ENCODE measurements at places on chromosomes 5 and 9.

DNA sequence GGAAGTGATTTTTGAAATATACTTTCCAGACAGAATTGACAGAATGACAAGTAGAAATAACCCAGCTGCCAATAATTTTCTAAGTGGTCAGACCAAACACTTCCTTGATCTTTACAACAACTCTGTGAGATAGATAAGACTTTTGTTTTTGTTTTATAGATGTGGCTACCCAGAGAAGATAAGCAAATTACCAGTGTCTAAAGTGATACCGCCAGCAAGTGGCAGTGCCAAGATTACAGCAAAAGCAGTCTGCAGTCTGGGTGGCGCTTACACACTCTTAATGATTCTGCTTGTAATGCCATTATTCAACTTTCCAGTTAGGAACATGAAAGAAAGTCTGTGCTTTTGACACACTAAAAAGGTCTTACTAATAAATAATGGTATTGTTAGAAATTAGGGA is 92.1 kb downstream of the HCN1 start:
- DNase-seq, result no peak

DNA sequence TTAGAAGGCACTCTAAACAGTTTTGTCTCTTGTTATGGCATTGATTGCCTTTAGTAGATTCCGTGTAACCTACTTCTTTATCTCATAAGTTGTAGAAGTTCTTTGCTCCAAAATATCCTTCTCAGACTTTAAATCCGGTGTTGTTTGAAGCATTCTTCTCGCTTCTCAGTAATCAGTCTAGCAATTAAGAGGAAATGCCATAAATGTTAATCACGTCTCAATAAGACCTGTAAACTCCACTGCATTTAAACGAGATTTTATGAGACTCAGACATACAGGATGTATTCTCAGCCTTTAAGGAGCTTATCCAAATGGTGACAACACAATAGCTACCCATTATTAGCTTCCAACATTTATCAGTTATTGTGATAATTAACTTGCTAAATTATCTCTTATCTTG is 7.7 kb upstream of the C5 start:
- no peak for DNase-seq

DNA sequence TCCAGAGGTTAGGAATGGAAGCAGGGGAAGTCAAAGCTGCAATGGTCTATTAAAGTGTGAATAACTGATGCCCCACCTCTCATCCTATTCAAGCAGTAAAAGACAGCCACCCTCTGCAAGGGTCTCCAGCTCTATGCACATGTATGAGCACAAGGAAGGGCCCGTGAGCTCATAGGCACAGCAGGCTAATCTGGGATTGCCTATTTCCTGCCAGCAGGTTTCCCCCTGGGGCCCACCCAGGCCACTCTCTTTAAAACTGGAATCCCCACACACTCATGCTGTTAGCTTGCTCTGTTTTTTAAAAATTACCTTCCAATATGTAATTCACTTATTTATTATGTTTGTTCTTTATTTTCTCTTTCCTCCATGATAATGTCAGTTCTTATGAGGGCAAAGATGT is 48.7 kb upstream of the ZNF366 start:
- no peak for DNase-seq

GRCh38 chr9:121295662-121296191 is 27.8 kb downstream of the GSN start:
- DNase-seq, result peak; percentile 71

DNA sequence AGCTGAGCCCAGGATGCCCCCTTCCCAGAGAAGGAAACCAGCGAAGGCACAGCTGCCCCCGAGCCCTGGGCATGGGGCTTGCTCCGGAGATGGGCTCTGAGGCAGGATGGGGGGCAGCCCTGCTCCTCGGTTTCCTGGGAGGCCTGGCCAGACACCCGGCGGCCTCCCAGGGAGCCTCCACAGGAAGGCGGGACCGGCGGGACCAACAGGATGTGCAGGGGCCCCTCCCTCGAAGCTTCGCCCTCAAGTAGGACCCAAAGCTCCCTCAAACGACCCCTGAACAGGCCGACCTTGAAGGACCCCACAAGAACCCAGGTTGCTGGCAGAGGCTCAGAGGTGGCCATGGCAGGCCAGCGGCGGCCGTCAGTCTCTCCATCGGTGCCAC is 11.7 kb downstream of the EXD3 start:
- DNase-seq, result no peak

- no peak for DNase-seq
These were observed 1.9 kb upstream of the SNX18 start for GRCh38 chr5:54515634-54516033.

- DNase-seq, result no peak
These were observed 8.8 kb downstream of the TENT2 start for GRCh38 chr5:79621056-79621455.

GRCh38 chr5:39058178-39058921 is 15.8 kb downstream of the RICTOR start:
- no peak for DNase-seq

- no peak for DNase-seq
These were observed 112.9 kb downstream of the MTX3 start for GRCh38 chr5:79878136-79878679.

DNA sequence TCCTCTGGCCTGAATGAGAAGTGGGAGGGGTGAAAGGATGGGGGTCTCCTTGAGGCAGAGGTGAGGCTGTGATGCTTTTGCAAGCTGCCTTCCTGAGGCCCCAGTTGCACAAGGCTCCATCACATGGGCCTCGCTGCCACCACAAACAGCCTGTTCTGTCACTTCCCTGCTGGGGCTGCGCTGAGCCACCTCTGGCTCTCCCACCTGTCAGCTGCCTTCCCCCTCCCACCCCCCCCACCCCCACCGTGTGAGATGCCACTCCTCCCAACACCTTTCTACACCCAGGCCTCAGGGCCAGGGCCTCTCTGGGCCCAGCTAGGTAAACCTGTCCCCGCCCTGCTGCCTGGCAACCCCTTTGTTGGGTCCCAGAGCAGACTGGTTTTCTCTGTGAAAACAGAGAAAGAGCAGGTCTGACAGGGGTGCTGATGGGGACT is 4.5 kb upstream of the PDLIM4 start:
- peak; percentile 40 for DNase-seq

DNA sequence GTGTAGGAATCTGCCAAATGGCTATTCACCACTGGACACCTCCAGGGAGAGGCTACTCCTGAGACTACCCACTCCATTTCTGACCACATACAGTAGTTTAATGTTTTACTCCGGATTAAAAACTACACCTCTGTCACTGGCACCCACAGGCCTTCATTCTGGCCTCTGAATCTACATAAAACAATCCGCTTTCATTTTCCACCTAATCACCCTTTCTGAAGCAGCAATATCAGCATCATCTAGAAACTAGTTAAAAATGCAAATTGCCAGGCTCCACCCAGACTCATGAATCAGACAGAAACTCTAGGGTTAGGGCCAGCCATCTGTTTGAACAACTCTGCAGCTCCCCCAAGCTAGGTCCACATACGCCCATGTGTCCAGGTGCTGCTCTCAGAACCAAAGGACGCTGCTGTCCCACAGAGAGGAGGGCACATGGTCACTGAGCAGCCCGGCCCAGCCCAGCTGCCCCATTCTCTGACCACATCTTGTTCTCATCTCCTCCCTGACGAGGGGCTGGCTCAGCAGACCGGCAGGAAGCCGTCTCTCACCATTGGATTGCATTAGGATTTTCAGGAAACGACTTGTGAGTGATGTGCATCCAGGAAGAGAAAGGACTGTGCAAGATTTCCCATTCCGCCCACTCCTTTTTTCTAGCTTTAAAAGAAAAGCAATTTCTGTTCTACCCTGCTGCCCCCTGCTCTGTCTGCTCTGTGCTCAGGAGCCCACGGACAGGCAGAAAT is 34.7 kb downstream of the ADAM19 start:
- DNase-seq, result peak; percentile 82

- no peak for DNase-seq
These were observed 188.0 kb downstream of the XRCC4 start for GRCh38 chr5:83265318-83265717.

DNA sequence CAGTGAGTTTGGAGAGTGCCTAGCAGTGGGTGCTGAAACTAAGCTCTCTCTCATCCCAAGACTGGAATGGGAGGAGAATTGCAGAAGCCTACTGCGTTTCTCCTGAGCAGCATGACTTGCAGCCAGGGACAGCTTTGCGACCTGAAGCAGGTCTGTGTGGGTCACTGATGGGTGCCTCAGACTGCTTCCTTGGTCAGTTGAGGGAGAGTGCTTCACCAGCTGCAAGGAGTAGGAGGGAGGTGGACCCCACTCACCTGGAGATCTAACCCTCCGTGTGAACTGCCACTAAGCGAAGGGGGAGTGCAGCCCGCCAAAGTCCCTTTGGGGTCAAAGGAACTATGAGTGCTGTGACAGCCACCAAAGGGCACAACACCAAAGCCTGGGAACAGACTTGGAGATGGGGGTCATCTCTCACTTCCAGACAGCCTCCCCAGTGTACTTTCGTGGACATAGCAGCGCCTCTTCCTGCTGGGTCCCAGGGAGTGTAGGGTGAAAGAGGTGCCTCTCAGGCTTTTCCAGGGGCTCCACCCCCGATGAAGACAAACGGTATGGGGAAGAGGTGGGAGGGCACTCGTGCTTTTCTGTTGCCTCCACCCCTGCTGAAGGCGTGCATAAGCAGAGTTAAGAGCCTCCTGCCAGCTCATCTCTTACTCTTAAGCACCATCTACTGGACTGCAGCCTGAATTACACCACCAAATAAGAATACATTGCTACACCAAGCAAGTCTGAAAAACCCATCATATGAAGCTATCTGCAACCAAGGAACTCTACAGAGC is 34.3 kb upstream of the MACIR start:
- DNase-seq, result no peak
